ENCODE measurements at places on chromosomes 2 and 18. TPM values are rescaled to one million over a fixed set of nuclear protein-coding genes. Genes with fewer than 3 reads are reported as not detected.
A peak's percentile ranks its signal among the peaks of the same experiment; 100 is the strongest.

The SGPP2 gene
- not detected for total RNA-seq

- DNase-seq, result peak; percentile 41
Observed at GRCh38 chr18:49645841-49646351, 84.0 kb downstream of the LIPG start.

The VSNL1 gene
- 0.32 TPM for total RNA-seq

DNA sequence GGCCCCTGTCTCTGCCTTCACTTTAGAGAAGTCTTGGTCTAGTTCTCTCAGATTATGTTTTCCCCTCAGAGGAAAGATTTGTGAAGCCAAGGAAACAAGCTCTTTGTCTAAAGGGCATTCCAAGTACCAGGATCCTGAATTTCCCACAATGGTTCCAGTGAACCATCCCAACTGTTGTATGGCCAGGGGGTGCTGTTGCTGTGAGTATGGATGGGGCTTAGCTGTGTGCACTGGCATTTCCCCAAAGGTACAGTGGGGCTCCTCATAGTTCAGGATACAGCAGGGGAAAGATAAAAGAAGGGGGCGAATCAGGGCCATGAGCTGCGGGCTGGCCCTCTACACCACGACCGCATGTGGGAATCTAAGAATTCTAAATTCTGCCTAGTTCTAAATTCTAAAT is 1154.0 kb upstream of the FANCL start:
- DNase-seq, result no peak

- DNase-seq, result no peak
Observed at GRCh38 chr2:15119722-15120175, 441.4 kb downstream of the NBAS start.

The CKAP2L gene
- 6.8 TPM for total RNA-seq

DNA sequence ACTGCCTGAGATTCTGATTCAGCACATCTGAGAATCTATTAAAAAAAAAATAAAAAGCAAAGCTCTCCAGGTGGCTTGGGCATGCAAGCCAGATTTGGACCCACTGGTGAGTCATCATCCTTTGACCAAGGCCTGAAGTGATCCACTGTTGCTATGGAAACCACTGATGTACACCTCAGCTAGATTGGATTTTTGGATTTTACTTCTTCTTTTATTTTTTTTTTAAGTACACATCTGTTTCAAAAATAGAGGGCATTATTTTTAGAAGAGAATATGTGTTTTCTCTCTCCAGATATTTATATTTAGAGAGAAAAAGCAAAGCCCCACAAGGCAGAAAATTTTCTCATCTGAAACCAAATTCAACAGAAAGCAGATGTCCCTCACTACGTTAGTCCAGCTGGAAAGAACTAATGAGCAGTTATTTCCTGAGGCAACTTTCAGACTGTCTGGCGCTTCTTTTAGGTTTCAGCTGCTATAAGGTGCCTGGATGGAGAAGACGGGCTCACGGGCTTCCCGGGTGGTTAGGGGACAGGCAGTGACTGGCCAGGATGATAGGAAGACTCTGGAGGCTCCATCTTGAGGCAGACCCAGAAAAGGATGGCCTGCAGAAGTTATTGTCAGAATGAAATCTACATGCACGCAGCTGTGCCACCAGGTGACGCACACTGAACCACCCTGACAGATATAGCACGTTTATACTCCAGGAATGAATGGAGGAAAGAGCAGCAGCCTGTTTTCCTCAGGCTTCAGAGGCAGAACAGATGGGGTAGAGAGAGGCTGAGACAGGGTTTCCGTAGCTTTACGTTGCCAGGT is 50.5 kb downstream of the MRPL35 start:
- DNase-seq, result peak; percentile 56

GRCh38 chr2:205680067-205680466 is 2.2 kb upstream of the NRP2 start:
- DNase-seq, result peak; percentile 87

DNA sequence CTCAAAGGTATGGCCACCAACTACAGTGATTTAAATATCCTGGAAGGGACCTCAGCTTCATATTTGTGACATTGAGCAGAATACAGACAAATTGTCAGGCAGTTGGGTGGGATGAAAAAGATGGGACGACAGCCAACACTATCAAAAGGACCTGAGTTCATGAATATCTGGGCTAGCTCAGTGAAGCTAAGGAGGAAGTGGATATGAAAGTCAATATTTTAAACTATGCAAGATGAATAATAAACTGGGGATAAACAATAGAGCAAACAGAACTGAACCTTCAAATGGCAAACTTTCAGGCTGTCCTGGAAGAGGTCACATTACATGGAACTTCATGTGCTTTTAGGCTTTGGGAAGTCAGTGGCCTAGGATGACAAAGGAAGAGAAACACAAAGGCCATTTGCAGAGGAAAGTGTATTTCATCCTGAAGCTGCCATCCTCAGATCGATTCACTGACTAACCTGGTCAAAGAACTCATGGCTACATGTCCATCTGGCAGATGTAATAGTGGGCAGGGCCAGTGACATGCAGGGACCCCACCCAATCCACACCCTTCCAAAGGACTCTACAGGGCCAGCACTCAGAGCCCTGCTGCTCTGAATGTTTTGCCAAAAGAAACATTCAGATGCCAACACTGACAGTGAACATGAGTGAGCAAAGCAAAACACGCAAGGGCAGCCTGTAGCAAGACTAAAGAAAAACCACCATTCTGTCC is 175.7 kb downstream of the ETAA1 start:
- no peak for DNase-seq

GRCh38 chr2:144876013-144876412 is 356.1 kb upstream of the ZEB2 start:
- DNase-seq, result no peak

DNA sequence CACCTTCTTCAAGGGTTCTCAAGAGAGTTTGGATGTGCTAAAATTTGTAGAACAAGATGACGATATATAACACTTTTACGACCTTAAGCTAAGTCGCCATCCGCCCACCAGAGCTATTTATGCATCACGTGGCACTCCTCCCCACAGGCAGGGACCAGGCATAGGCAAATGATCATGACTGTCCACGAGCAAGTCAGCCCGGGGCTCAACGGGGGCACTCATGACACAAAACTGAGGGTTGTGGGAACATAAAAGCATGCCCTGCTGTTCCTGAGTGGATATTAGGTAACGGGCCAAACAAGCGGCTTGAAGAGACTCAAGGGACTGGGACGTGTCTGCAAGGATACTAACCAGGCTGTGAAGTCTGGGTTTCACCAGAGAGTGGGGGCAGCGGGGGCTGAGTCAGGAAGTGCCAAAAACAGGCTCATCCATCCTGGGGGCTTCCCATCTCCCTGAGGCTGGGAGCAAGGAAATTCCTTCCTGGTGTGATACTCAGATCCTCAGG is 58.1 kb downstream of the FAM178B start:
- DNase-seq, result peak; percentile 54

DNA sequence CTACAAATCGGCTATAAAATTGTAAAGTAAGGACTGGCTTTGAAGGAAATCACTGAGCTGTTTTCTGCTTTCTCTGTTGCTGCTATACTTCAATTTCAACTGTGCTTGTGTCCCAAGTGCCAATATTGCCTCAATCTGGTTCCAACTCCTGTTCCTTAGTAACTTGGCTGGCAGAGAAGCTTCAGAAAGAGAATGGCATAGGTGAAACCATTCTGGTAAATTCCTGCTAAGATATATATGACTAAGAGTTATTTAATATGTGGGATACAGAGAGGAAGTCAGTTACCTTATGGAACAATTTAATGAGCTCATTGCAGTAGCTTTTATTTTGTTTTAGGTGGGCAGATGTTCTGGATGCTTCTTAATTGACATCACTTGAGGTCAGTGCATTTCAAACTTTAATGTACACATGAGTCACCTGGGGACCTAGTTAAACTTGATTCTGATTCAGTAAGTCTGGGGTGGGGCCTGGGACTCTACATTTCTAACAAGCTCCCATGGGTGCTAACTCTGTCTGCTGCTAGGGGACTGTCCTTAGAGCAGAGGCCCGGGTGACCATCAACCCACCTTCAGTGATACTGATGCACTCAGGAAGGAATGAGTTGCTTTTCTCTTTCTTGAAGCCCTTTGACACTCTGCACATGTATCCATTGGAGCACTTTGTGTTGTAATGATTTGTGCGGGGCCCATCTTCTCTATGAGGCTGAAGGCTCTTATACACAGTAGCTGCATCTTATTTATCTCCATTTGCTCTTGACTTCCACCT is 47.6 kb downstream of the LIPG start:
- no peak for DNase-seq

DNA sequence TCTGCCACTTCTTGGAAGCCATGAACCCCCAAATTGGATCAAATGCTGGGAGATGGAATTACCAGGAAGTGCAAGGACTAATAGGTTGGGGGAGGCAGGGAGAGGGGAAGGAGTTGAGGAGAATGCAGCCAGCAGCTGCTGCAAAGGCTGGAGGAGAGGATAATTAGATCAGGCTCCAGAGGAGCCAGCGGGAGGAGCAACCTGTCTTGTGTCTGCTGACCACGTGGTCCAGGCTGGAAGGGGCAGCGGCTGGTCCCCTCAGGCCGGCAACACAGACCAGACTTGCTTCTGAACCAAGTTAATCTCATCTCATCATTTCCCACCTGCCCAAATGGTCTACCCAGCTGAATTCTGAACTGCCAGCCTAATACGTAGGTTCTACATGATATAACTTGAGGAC is 68.3 kb downstream of the MRO start:
- no peak for DNase-seq

DNA sequence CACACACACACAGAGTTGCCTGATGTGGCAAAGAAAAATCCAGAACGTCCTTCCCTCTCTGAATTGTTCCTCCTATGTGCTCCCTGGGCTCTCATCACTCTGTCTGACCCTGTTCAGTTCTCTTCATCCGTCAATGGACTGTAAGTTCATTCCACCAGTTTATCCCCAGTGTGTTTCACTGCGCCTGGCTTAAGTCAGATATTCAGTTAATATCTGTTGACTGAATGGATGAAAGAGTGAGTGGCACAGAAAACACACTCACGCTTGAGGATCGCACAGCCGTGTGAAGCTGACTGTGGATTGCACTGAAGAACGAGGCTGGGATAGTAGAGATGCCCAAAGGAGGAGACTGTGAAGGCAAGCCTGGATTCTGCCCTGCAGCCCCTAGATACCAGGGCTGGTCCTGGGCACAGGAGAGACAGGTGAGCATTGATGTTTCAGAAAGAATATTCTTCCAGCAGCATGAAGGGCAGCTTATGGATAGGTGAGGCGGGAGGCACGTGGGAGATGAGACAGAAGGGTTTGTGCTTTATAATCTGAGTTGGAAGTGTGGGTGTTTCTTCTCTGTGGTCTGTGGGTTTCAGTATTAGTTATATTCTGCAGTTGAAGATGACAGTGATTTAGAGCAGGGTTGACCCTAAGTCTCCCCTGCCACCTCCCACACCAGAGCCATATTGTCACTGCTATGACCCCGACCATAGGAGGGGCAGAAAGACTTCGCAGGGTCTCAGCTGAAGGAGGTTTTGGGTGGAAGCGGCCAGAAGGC is 129.9 kb downstream of the SOCS6 start:
- peak; percentile 82 for DNase-seq

GRCh38 chr2:212489719-212490346 is 48.8 kb downstream of the ERBB4 start:
- DNase-seq, result no peak

The IL36G gene
- not detected for total RNA-seq

The SERPINB13 gene
- not detected for total RNA-seq

DNA sequence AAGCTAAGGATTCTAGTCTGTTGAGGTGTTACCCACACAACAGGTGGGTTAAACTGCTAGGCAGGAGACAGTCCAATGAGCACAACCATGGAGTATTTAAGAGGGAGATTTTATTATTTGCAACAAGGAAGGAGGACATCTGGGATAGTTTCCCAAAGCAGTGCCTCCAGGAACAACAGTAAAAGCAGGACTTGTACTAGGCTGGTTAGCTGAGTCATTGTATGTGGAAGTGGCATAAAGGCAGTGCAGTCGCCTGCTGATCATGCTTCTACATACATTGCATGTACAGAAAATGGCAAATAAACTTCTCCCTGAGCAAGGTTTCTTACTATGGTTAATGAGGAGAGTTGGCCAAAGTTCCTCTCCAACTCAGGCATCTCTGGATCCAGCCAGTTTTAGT is 46.1 kb upstream of the CYTIP start:
- DNase-seq, result no peak

GRCh38 chr2:157902692-157903091 is 26.6 kb upstream of the ACVR1 start:
- no peak for DNase-seq

- DNase-seq, result no peak
Observed at GRCh38 chr2:191262436-191262835, 17.2 kb downstream of the MYO1B start.

The FKBP1B gene
- total RNA-seq, result 9.3 TPM

GRCh38 chr18:23156134-23156533 is 20.8 kb downstream of the CABLES1 start:
- DNase-seq, result no peak

The AGXT gene
- total RNA-seq, result not detected

GRCh38 chr18:63819786-63820185 is 44.6 kb downstream of the SERPINB7 start:
- peak; percentile 76 for DNase-seq

The TSPYL6 gene
- not detected for total RNA-seq

DNA sequence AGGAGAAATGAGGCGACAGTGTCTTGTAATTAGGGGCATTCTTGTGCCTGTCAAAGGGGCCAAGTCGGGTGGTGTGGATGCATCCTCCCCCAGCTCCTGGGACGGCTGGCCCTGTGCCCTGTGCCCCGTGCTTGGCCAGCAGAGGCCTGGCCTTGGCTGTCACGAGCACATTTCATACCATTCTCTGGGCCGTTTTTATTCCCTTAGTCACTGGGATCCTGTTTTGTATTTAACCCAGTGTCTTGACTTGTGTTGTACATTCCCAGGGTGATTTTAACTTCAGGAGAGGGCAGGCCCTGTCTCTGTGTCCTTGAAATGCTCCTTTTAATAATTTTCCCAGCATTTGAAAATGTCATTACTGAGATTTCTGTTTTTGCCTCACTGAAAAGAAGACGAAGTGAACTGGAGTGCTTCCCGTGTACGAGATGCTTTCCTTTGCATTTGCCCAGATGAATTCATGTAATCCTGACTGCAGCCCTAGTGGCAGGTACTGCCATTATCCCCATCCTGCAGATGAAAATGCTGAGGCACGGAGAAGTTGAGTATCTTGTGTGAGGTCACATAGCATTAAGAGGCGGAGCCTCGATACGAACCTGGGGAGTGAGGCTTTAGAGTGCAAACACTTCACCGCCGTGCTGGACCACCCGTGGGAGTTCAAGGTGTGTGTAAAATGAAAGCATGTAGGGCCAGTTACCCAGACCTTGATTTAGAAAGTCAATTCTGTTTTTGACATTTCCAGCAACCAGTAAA is 57.0 kb downstream of the SH3RF3 start:
- peak; percentile 82 for DNase-seq

GRCh38 chr2:143422681-143423080 is 293.5 kb downstream of the ARHGAP15 start:
- DNase-seq, result no peak

DNA sequence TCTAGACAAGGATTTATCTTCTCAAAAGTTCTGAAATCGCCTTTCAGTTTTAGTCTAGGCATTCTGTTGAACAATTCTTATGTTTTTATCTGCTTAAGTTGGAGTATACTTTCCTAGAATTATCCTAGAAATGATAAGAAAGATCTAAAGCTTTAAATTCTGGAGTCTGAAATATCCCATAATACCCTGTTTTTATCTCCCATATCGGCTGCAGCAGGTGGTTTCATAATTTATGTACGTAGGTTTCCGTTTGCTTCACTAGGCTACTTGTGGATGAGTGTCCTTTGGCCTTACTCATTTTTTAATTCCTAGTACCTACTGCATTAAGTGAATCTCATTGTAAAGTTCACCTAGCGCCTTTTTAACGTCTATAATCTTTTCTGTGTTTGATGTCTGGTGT is 58.5 kb upstream of the MGAT5 start:
- DNase-seq, result no peak
